ENCODE measurements at places on chromosomes 4 and X. TPM values are rescaled to one million over a fixed set of nuclear protein-coding genes. Genes with fewer than 3 reads are reported as not detected.

DNA sequence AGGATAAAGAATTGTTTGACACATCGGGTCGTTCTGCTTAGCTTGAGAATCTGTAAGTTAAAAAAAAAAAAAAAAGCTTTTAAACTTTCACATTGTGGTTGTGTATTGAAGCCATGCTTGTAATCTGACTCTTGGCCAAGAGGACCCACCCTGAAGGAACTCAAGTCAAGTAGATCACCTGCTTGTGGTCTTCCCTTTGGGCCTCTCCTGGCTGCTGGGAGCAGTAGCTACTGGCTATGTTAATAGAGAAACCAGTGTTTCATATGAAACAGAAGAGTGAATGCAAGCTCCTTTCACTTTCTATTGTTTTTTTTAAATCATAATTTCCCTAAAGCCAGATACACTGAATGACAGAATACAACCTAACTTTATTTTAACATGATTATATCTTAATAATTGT lies 402.4 kb upstream of the NDST4 start:
- DNase-seq: no peak

CITED1 gene
- 1.9 TPM for total RNA-seq

DNA sequence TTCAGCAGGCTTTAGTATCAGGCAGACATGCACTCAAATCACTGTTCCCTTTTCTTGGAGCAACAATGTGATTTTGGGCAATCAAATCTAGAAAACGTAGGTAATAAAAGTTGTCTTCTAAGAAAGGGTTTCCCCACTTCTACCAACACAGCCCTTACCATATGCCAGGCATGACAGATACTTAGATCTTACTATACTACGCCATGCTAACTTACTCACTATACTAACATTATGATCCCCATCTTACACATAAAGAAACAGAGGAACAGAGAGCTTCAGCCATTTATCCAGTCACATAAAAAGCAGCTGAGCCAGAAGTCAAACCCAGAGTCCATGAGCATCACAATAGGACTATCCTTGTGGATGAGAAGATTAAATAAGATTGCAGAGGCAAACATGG lies 9.2 kb downstream of the TXK start:
- DNase-seq: no peak

DNA sequence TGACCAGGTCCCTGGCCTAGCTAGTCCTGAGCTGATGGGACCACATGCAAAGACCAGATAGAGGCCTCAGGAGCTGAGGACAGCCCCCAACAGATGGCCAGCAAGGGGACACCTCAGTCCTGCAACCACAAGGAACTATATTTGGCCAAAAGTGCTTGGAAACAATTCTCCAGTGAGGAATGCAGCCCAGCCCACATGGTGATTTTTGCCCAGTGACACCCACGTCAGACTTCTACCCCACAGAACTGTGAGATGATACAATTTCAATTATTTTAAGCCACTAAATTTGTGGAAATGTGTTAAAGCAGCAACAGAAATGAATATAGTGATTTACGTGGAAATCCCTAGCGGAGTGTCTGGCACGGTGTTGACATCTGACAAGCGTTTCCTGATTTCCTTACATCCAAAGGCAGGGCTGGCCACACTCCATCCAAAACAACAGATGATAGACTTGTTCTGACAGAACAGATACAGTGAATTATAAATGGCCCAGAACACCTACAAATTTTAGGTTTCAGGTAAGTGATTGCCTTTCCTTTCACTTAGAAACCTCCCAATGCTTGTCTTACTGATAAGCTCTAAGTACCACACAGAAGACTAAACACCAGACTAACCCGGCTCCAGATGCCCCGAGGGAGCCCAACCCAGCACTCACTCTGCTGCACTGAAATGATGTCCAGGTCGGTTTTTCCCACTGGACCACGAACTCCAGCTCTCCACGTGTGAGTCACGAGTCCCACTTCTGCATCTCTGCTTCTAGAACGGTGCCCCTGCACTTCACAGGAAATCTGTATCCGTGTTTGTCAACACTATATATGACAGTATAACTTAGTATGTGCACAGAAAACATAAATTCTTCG lies 5.8 kb downstream of the AFAP1 start:
- no peak for DNase-seq

GRCh38 chrX:78960888-78961287 lies 15.7 kb downstream of the P2RY10 start:
- DNase-seq: no peak

GRCh38 chr4:44493924-44494323 lies 45.3 kb upstream of the KCTD8 start:
- peak; percentile 63 for DNase-seq

DGAT2L6 gene
- not detected for total RNA-seq

DNA sequence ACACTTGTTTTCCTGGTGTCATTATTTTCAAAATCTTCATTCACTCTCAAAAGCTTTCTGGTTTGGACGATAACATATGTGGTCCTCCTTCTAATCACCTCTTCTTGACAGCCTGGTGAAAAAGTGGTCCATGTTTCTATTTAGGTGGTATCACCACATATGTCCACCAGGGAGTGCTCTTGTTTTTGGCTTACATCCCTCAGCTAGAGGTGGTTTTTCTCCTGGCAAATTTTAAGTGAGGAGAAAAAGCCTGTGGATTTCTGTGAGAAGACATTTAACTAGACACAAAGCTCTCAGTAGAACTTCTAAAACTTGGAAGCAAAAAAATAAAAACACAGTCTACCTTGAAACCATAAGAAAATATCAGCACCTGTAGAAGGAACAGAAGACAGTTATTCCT lies 58.0 kb upstream of the FRMPD4 start:
- peak; percentile 52 for DNase-seq

- DNase-seq: no peak
Measured at GRCh38 chrX:112731793-112732192, 52.1 kb upstream of the LHFPL1 start.

GYG2 gene
- 44.4 TPM for total RNA-seq

GRCh38 chr4:11719879-11720278 lies 291.2 kb upstream of the HS3ST1 start:
- DNase-seq: no peak

FOXP3 gene
- 0.19 TPM for total RNA-seq

GRCh38 chrX:13167481-13168231 lies 123.2 kb upstream of the FAM9C start:
- peak; percentile 78 for DNase-seq

DNA sequence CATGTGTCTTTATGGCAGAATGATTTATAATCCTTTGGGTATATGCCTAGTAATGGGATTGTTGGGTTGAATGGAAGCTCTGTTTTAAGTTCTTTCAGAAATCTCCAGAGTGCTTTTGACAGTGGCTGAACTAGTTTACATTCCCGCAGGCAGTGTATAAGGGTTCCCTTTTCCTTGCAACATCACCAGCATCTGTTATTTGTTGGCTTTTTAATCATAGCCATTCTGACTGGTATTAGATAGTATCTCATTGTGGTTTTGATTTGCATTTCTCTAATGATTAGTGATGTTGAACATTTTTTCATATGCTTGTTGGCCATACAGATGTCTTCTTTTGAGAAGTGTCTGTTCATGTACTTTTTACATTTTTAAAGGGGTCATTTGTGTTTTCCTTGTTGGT lies 129.8 kb downstream of the TBCK start:
- DNase-seq: no peak

GRCh38 chr4:37603070-37603468 lies 83.1 kb downstream of the RELL1 start:
- DNase-seq: peak; percentile 76

C4orf54 gene
- not detected for total RNA-seq

- DNase-seq: no peak
Measured at GRCh38 chr4:6928081-6928480, 18.5 kb downstream of the TBC1D14 start.

GRCh38 chrX:136754651-136755050 lies 26.1 kb downstream of the ARHGEF6 start:
- peak; percentile 8 for DNase-seq

DNA sequence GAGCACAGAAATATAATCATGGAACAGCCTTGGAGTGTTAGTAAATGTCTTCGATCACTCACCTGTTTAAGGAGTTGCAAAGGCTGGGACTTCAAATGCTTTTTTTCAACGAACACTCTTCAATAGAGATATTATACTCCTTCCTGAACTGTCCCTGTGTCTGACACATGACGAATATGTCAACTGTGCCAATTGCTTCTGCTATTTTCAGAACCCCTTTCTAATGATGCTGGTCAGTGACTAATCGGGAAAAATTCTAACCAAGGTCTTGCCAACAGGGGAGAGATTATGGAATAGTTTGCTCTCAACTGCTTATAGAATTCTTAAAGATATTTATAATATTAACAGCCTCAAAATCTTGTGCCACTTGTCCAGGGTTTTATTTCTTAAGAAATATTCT lies 8.5 kb upstream of the KLHL34 start:
- no peak for DNase-seq

REELD1 gene
- 0.06 TPM for total RNA-seq

PDE6B gene
- total RNA-seq: 19.5 TPM

- no peak for DNase-seq
Measured at GRCh38 chrX:9650091-9650490, 115.6 kb downstream of the GPR143 start.

- DNase-seq: no peak
Measured at GRCh38 chr4:107987916-107988762, 1.6 kb upstream of the HADH start.

DNA sequence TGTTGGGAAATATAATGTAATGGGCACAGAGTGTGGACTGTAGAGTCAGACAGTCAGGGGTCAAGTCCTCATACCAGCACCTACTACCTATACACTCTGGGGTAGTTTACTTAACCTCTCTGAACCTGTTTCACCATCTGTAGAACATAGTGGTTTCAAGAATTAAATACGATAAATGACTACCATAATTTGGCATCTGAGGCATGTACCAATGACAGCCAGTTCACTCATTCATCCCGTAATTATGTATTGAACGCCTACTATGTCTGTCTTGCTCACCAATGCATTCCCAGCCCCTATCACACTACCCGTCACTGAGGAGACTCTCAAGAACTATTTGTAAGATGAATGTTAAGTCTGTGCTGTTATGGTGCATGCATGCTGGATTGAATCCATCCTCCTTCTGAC lies 2.0 kb upstream of the FGB start:
- DNase-seq: no peak

DNA sequence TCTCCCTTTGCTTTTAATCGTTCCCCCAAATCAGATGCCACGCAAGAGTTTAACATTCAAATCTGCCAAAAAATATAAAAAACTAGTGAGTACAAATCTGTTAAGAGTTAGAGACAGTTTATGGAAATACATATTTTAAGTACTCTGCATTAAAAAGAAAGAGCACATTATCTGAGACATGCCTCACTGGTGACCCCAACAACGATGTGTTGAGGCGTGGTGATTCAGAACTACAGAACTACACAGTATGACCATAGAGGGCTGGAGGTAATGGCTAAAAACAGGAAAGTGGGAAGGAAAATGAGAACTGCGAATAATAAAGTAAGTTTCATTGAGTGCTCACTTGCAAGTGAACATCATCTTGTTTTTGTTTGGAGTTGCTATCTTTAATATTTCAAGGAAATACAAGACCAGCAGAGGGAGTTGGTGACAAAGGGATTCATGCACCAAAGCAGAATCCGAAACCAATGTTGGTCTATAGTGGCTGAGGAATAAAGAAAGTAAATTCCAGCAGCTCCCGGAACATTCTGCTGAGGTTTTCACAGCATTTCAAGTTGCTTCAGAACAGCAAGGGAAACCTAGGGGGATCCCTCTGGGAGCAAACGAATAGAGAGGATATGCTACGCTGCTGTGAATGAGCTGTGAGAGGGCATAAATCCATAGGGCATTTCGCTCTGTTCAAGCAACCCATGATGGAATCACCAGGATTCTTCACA lies 92.2 kb downstream of the DCHS2 start:
- peak; percentile 29 for DNase-seq

DNA sequence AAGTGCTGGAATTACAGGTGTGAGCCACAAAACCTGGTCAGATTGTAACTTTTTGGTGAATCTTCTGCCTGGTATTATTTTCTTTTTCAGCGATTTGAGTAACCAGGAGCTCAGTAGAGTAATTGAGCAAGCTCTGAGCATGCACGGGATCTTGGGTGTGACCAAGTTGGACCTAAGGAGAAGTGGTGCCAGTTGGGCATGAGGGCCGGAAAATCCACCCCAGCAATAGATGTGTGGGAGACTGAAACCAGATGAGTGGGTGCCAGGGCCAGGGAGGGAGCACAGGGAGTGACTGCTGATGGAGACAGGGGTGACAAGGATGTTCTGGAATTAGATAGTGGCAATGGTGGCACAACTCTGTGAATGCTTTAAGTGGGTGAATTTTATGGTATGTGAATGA lies 3.7 kb upstream of the CCNQ start:
- no peak for DNase-seq

- DNase-seq: no peak
Measured at GRCh38 chrX:12984603-12985319, 9.9 kb downstream of the TMSB4X start.

DNA sequence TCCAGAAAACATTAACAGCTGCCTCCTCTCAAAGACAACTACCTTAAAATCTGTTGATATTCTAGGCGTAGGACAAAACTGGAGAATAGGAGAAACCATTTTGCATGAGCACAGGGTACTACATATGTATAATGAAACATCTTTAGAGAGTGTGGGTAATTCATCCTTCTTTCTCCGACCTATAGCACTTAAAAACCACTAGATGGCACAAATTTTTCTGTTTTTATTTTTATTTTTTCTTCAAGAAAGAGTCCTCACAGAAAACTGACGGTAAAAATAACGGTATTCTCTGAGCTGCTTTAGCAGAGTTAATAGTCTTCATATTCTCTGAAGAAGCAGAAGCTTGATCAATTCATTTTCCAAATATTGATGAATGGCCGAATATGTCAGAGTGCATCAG lies 14.6 kb downstream of the SMIM31 start:
- no peak for DNase-seq

DNA sequence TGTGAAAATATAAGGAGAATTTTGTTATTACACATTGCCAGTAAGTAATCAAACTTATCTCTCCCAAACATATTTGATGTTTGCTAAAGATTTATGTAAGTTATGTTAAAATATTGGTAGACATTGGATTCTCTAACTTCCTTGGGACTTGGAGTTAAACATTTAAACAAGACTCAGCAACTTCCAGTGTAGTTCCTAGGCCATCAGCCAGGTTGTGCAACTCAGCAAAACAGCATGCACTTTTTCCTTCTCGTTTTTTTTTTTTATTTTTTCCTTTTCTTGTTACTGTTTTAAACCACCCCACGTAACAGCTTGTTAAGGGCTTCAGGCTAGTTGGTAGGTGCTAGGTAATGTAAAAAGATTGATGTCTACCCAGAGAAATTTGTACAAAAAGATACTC lies 510.4 kb downstream of the ANKRD50 start:
- no peak for DNase-seq

GRCh38 chr4:125358453-125358852 lies 43.7 kb downstream of the FAT4 start:
- DNase-seq: peak; percentile 16

Measured in neural progenitor cell (in vitro differentiated cells).